ENCODE measurements at places on chromosomes 1 and 21.

GRCh38 chr1:218297867-218298266 is 12.8 kb downstream of the RRP15 start:
- no peak for DNase-seq

GRCh38 chr1:15153842-15154479 is 414 bp downstream of the TMEM51 start:
- no peak for DNase-seq

DNA sequence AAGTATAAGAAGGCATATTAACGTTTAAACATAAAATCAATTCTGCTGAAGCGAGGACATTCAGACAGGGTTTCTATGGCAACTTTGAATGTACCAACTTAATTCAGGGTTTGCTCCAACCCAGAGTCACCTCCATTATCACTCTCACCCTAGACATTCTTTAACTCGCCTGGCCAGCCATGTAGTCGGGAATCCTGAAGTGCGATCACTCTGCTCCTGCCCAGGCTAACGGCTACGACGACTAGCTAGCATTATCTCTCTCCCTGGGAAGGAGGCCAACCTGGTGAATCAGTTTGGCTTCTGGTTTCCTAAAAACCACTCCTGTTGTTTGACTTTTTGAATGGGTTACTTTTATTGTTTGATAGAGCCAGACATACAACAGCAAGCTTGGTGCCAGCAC is 38.9 kb upstream of the ZBTB18 start:
- no peak for DNase-seq

GRCh38 chr1:153929981-153930948 is 7.5 kb upstream of the GATAD2B start:
- DNase-seq = no peak
